ENCODE measurements at places on chromosomes 7 and 10.

- no peak for DNase-seq
These were observed 136.5 kb downstream of the EPC1 start for GRCh38 chr10:32210306-32211045.

GRCh38 chr10:79488870-79489269 lies 23.5 kb upstream of the EIF5AL1 start:
- no peak for DNase-seq

GRCh38 chr7:115183431-115184057 lies 261.6 kb downstream of the MDFIC start:
- DNase-seq = no peak

GRCh38 chr7:158997471-158997870 lies 141.1 kb downstream of the DYNC2I1 start:
- DNase-seq = no peak

DNA sequence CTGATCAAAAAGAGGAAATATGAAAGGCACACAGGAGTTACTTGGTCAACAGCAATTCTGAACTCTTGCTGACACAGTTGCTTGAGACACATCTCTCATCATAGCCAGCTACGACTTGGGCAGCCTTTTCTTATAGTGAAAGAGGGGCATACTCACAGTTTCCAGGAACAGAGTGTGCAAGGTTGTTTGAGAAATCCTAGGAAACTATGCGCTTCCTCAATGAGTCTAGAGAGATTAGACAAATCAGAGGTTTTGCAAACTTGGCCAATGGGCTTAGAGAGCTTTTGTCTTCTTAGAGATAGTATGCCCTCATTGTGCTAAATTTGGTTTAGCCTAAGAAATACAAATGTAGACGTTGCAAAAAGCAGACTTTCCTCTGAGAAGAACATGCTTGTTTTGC lies 370.4 kb downstream of the HGF start:
- DNase-seq = no peak

- no peak for DNase-seq
These were observed 203.0 kb downstream of the KCND2 start for GRCh38 chr7:120475994-120476393.

DNA sequence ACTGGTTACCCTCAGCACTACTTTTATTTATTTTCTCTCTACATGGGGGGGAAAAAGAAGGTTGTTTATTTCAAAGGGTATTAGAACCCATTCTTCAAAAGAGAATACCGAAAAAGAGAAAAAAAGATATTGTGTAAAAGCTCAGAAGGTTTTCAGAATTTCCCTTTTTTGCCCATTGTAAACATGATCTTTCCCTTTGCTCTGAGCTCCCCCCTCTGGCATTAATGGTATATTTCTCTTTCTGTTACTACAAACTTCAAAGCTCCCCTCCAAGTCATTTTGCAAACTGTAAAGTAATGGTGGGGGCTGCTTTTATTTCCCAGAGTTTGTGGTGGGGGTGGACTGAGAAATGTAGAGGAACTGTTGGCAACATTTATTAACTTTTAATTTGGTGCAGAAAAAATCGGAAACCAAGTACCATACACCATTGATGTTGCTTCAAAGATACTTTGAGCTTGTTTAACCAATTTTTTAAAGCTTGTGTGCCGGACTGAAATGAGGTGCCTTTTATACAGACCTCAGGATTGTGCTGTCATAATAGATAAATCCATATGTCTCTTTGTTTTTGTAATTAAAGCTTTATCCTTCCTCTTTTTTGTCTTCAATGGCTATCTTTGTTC lies 181.5 kb downstream of the EXOC4 start:
- DNase-seq = peak; percentile 40

All from amniotic stem cell (primary cell).